ENCODE measurements at places on chromosomes 3 and 15.

DNA sequence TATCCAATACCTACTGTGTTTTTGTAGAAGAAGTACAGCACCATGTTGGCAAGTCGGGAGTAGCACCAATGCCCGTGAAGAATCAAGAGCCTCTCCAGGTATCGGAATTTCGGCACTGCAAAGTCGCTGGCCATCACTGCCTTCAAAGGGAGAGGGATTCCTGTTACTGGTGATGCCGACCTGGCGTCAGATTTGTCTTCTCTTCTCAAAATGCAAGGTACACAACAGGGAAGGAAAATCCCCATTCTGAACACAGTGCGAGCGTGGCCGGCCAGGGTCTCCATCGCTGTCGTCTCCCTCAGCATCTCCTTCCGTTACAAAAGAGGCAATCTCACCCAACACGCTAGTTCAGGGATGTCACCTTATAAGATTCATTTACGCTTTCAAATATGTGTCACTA is 175.4 kb downstream of the ATP10A start:
- DNase-seq = no peak

- DNase-seq = no peak
These were observed 79.1 kb downstream of the AQR start for GRCh38 chr15:34890424-34890823.

GRCh38 chr15:66803182-66803729 is 101.2 kb downstream of the SMAD6 start:
- no peak for DNase-seq

GRCh38 chr15:72965671-72966070 is 86.6 kb upstream of the NEO1 start:
- DNase-seq = no peak

DNA sequence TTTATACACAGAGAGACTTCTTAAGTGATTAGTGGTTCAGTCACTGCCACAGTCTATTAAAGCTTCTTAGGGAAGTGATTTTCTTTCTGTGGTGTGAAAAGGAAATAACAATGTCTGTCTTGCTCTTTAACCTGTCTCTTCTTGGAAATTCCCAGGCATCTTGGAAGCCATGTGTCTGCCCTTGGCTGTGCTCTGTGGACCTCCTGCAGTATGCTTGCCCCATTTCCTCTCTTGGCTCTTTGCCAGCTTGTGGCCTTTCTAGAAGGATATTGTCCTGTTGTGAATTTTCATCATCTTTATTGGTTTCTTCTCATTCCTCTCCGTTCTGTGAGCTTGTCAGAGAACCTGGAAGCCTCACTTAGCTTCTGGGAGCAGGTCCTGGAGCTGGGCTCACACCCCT is 338.4 kb upstream of the C2CD4B start:
- no peak for DNase-seq

GRCh38 chr15:45083223-45083622 is 30.7 kb downstream of the DUOX2 start:
- DNase-seq = no peak
